ENCODE measurements at places on chromosomes 12 and 14.

DNA sequence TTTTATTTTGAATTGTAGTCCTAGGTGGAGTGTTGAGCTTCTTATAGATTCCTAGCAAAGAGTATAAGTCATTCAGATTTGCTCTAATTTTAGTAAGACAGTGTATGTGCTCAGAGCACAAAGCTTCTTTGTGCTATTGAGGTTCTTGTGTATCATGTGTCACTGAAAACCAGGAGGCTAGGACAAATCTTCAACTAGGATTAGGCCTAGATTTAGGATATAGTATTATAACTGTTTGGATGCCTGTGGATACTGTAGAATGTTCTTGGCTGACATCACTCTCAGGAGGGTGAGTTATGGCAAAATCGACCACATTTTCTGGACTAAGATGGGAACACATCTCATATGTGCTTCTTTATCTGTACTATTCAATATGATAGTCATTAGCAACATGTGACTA is 86.5 kb downstream of the DHRS2 start:
- DNase-seq = no peak

- DNase-seq = no peak
Observed at GRCh38 chr12:99706736-99707473, 59.4 kb downstream of the GARIN6 start.

GRCh38 chr12:120699553-120699952 is 10.7 kb upstream of the UNC119B start:
- DNase-seq = no peak

DNA sequence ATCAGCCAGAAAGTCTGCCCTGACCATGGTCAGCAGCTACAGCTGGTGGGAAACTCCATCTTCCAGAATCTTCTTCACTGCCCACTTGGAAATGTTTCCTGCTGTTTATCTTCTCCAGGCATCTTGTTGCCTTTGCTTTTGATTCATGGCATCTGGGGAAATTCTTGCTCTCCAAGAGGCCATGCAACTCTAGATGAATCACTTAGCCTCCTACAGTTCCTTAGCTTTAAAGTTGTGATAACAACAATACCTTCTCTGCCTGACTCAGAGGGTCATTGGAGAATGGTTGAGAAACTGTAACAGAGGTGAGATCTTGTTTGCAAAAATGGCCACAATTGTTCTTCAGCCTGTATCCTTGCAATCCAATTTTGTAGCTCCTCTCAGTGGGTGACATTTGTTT is 121.0 kb upstream of the VRK1 start:
- no peak for DNase-seq

DNA sequence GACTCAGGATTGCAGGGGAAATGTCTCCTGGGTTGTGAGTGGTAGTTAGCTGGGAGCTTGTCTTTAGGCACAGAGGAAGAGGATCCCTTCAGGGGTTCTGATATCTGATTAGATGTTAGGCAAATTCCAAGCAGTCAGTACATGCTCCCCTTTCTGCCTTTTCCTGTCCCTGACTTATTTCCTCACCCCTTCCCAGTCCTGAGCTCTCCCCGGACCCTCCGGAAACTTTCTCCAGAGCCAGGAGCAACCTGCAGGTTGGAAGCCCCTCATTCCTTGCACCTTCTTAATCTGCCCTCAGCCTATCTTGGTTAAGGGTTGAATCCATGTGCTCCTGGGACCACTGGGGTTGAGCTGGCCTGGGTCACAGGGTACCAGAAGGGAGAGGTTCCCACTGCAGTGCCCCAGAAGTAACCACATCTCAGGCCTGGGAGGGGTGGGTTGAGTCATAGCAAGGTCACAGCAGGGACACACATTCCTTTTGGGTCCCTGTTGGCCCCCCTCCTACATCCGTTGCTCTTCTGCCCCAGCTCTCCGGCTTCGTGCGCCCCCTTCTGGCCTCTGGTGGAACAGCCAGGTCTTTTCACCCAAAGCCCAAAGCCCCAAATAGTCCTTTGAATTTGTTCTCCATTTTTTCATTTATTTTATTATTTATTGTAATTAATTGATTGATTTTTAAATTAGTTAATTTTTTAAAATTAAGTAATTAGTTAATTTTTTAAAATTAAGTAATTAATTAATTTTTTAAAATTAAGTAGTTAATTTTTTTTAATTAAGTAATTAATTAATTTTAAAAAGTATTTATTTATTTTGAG is 1.8 kb downstream of the IGFBP6 start:
- peak; percentile 45 for DNase-seq

DNA sequence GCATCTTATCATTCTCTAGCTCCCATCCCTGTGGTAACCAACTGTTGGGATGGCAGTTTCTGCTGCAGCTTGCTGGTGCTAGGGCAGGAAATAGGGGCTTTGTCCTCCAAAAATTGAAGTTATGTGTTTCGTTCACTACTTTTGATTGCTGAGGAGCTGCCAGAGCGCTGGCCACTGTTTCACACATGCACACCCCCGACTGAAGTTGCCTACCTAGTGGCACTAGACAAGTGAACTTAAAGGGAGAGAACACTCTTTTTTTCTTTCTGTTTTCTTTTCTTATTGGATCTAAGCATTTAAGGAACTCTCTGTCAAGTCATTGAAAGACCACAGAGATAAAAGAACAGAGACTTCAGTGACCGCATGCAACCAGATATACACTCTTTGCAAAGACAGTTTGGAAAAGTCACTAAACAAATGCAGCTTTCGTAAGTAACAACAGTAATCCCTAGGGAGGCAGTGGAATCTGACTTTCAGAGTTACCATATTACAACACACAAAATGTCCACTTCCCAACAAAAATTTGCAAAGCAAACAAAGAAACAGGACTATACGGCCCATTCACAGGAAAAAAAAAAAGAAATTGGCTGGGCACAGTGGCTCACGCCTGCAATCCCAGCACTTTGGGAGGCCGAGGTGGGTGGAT is 12.0 kb downstream of the TFCP2 start:
- no peak for DNase-seq

GRCh38 chr12:91007531-91008290 is 2.9 kb upstream of the EPYC start:
- DNase-seq = no peak

GRCh38 chr14:64760146-64760755 is 56.0 kb downstream of the PLEKHG3 start:
- no peak for DNase-seq

DNA sequence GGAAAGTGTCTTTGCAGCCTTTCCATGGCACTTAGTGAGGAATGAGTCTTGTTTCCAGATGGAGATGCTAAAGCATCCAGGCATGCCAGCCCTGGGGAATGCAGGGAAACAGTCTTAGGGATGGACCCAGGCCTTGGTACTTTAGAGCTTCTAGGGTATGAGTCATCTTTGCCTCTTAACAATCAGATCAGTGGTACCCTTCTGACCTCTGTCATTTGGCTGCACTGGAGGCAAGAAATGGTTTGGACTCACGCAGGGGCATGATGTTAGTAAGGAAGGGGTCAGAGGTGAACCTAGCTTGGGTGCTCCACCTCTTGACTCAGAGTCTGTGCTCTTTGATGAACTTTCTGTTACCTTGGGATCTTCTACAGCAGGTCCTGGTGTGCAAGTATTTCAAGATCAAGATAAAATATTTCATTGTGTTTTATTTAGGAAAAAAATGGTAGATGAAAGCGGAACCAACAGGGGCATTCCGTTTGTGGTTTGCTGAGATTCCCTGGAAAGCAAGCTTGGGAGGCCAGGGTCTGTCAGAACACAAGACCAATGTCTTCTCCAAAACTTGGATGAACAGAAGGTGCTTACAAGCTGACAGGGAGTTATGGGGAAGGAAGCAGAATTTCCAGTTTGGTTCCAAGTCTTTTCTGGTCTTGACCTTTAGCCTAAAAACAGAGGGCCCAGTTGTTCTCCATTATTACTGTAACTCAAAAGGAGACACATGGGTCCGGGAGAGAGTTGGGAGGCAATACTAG is 216.2 kb downstream of the ZFP36L1 start:
- no peak for DNase-seq

GRCh38 chr14:65361920-65362319 is 50.6 kb upstream of the FUT8 start:
- DNase-seq = peak; percentile 46

DNA sequence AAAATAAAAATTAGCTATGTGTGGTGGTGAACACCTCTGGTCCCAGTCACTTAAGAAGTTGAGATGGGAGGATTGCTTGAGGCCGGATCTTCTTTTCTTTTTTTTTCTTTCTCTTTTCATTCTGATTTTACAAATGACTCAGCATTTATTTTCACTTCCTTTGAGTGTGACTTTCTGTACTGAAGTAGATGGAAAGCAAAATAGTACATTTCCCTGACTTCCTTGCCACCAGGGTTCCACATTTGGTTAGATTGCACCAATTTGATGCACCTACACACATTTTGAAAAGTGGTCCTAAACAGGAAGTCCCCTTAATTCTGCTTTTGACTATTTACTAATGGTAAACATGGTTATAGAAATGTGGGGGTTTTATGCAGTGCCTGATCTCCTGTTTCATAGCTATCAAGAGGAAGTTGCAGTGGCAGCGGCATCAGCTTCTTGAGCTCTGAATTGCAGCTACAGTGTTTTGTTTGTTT is 13.0 kb upstream of the LEMD3 start:
- no peak for DNase-seq

- no peak for DNase-seq
Observed at GRCh38 chr14:55884819-55885218, 233.4 kb upstream of the PELI2 start.
